Cerebellum (tissue), 4 donors: ENCODE measurements at places on chromosomes 13 and 19. TPM values are rescaled to one million over a fixed set of nuclear protein-coding genes. Genes with fewer than 3 reads are reported as not detected.

DNA sequence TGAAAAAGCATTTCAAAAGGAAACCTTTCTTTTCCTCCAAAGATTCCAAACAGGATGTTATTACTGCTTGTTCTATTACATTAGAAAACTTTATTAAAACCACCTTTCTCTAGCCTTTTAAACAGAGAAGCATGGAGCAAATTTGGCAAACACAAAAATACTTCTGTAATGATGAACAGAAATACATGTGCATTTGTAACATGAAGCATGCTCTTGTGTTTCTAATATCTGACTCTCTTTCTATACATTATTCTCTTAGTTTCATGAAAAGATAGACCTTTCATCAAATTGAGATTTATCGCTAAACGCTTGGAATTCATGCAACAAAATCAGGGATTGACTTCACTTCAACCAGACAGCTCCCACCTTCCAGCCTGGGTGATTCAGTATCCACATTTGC lies 152.8 kb upstream of the IRS2 start:
- no peak for DNase-seq

Gene EFNA2
- total RNA-seq = 5.8 TPM

Gene LRRC63
- total RNA-seq = 1.7 TPM

DNA sequence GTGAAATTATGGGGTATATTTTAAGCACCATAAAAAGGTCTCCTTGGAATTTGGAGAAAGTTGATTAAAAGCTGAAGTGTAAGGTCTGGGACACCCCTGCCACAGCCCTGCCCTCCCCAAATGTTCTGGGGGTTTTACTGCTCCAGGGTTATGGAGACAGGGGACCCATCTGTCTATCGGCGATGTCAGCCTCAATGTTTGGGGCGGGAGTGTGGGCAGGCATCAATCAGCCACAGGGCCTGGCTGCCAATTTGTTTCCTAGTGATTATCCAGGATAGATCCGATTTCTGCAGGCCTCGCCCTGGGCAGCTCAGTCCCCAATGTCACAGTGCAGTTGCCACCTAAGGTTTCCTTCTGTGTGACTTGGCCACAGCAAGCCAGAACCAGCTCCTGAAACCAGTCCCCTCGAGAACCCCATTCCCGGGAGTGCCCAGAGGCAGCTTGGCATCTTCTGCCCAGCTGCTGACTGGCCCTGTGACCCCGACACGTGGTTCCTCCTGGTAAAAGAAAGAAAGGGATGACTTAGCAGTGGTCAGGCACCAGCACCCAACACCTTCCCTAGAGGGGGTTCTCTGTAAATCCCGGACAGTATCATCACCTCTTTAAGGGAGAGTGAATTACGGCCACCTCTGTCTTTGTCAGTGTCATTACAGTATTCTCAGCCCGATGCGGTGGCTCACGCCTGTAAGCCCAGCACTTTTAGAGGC lies 41.6 kb downstream of the MYO9B start:
- DNase-seq = no peak

- no peak for DNase-seq
Measured at GRCh38 chr19:45104658-45105349, 11.8 kb downstream of the PPP1R37 start.

DNA sequence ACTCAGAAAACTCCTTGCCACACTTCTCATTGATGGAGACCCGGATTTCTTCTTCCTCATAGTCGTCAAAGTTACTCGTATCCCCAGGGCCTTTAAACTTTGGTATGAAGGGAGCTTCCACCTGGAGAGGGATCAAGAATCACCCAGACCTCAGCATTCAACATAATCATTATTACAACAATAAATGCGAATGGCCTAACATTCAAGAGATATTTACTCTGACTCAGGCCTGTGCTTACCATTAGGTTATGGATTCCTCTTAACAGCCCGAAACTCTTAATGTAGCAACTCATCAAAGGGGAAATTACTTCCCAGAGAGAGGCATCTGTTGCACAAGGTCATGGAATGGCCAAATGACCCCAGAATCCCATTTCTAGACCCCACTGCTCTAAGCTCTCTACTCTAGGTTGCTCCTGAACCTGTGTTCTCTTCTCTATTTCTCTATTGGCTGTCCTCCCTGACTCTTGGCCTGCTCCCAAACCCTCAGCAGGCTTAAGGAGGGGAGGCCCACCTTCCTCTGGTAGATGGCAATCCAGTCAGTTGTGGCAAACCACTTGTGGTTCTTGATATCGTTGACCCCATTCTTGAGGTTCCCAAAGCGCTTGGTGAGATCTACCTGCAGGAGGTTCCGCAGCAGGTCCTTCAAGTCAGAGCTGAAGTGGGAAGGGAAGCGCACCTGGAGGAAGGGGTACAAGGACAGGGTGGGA lies 2.7 kb upstream of the SAMD1 start:
- no peak for DNase-seq

DNA sequence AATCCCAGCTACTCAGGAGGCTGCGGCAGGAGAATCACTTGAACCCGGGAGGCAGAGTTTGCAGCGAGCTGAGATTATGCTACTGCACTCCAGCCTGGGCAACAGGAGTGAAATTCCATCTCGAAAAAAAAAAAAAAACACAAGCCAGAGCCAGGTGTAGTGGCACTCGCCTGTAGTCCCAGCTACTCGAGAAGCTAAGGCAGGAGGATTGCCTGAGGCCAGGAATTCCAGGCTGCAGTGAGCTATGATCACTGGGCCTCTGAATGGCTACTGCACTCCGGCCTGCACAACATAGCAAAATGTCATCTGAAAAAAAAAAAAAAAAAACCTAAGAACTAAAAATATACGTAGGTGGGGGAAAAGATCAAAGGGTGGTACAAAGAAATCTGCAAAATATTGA lies 19.4 kb downstream of the EPS15L1 start:
- DNase-seq = no peak

Gene CYP2S1
- 0.64 TPM for total RNA-seq

Gene KLK11
- not detected for total RNA-seq

- DNase-seq = no peak
Measured at GRCh38 chr19:28453420-28453819, 759.5 kb downstream of the UQCRFS1 start.

Gene PRTN3
- total RNA-seq = 0.82 TPM

Gene FFAR1
- total RNA-seq = not detected

Gene WIZ
- total RNA-seq = 13.9 TPM

- no peak for DNase-seq
Measured at GRCh38 chr19:11090997-11091702, 1.9 kb downstream of the LDLR start.

- DNase-seq = no peak
Measured at GRCh38 chr13:98822225-98822606, 69.7 kb upstream of the SLC15A1 start.

- no peak for DNase-seq
Measured at GRCh38 chr13:103436057-103436654, 369.9 kb upstream of the SLC10A2 start.

GRCh38 chr13:29835280-29836061 lies 14.9 kb downstream of the UBL3 start:
- DNase-seq = no peak

GRCh38 chr19:13079542-13079986 lies 23.1 kb downstream of the LYL1 start:
- DNase-seq = peak; percentile 48

- no peak for DNase-seq
Measured at GRCh38 chr19:45878043-45878794, 7.7 kb downstream of the IRF2BP1 start.

Gene ZNF180
- 15.5 TPM for total RNA-seq

DNA sequence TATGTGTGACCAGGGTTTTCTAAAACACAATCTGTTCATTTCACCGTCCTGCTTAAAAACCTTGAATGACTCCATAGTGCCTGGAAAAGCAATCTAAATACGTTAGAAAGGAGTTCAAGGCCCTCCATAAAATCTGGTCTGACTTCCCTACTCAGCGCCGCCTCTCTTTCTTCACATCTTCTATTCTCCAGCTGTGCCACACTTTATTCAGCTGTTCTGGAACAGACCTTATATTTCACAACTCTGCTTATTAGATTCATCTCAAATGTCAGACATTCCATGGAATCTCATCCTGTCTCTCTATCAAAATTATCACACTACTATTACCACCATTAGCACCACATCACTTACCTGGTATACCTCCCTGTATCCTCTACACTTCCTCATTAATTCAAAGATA lies 19.8 kb upstream of the SPART start:
- DNase-seq = no peak

Gene SERPINE3
- total RNA-seq = 0.27 TPM

DNA sequence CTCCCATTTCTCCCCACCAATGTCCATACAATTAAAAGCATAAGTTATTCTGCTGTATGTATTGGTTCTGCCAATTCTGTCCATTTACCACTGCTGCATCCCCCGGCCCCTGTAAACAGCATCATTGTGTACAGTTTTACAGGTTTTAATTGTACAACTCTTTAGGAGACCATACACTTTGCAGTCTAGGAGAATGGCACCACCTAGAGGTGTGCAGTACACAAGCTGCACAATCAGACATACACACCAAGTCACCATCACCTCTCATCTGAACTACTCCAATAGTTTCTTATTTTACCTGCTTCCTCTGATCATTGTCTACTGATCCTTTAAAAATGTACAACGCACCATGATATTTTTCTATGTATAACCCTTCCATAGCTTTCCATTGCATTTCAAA lies 855.9 kb upstream of the KLHL1 start:
- no peak for DNase-seq

DNA sequence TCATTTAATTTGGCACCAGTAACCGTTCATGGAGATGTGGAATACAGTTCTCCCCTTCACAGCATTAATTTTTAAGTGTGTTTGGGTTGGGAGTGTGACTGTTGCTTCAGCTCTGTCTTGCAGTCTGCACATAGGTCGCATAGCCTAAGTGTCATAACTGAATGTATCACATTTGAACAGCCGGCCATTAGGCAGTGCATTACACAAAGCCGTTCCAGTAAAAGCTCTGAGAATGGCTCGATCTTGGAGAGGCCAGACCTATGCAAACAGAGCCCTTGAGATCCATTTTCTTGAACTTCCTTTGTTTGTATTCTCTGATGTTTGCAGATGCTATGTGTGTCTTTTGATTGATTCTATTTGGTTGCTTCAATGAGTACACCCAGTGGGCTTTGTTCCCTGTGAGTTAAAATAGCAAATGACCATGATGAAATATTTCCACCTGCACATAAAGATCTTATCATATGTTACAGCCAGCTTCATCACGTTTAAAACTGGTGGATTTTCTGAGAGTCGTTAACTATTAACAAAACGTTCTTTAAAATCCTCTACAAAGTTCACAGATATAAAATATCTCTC lies 1104.9 kb upstream of the SLC10A2 start:
- no peak for DNase-seq

Gene PKN1
- 38.7 TPM for total RNA-seq

Gene NTN5
- not detected for total RNA-seq

DNA sequence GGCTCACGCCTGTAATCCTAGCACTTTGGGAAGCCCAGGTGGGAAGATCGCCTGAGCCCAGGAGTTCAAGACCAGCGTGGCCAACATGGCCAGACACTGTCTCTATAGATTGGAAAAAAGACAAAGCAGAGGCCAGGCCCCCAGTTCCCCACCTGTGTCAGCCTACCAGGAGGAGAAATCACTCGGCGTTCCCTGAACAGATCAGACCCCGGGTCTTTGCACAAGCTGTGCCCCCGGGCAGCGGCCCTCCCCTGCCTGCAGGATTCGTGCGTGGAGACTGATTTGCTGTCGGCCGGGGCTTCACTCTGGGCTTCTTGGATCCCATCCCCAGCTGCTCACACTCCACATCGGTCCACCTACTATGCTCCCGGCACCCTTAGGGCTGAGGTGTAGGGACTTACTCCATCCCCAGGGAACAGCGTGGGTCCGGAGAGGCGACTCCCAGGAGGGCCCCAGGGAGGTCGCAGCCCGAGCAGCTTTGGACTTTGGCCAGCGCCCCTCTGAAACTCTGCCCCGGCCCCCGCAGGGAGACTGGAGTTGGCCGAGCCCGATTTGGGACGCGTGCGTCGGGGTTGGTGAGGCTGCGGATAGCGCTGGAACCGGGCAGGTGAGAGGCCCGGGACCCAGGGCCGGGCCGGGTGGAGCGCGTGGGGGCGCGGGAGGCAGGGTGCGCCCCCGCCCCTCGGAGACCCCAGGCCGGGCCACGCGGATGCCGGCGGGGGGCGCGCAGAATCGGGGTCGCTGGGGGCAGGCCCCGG lies 515 bp upstream of the EFNA2 start:
- DNase-seq = no peak

DNA sequence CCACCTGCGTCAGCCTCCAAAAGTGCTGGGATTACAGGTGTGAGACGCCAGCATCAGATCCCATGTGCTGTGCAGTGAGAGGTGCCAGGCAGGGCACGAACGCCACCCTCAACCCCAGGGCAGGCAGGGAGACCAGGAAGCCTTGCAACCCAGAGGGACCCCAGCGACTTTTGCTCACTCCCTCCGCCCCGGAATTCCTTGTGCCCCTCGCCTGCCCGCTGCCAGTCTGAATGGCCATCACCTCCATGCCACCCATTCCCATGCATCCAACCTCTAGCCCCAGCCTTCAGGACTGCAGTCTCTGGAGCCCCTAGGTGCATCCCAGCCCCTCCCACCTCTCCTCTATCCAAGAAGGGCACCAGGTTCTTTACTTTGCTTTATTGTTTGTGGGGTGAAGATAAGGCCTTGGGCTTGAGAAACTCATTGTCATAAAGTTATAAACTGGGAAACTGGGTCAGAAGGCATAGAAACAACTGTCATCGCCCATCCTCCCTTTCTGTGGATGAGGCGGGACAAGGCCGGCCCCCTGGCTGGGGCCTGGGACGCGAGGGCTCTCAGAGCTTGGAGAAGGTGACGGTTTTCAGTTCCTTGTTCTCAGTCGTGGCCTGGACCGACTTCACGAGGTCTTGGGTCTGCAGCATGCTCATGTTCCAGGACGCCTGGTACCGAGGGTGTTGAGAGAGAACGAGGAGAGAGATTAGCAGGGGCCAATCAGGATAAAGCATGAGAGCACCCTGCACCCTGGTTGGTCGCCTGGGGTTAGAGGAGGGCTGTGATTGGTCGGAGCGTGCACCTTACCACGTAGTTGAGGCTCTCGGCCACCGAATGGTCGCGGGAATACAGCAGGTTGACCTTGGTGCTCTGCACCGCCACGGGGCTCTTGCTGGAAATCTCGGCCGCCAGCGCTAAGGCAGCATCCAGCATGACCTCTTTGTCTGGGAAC lies 2.6 kb upstream of the LGALS4 start:
- no peak for DNase-seq

DNA sequence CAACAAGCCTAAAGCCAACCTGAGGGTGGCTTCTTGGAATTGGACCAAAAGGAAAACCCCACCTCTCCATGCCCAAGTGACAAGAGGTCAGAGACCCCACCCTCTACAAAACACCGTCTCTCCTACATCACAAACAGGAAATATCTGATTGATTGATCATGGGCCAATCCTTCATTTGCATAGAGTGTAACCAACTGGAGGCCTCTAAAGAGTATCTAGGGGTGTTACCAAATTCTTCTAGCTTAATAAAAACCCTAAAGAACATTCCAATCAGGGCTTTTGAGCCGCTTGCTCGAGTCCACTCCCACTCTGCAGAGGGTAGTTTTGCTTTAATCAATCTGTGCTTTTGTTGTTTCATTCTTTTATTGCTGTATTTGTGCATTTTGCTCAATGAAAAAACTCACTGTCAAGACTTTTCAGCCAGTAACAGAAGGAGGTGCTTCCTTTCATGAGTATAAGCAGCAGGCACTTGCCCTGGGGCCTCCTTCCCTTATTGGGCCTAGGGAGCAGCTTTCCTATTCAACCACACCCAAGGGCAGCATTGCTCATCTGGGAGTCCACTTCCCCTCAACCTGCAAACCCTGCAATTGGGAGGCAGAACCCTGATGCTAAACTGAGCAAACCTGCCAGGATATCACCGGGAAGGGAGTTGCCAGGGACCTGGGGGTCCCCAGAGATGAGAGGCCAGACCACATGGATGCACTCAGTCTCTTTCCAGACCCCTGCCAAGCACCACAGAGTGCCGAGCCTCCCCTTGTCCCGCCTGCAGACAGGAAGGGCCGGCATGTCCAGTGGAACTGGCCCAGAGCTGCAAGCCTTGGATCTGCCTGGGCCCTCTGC lies 154.3 kb upstream of the VSTM2B start:
- DNase-seq = no peak
